ENCODE measurements at places on chromosomes 1 and 21.
A peak's percentile ranks its signal among the peaks of the same experiment; 100 is the strongest.

- DNase-seq, result no peak
These were observed 150.7 kb downstream of the CLIC6 start for GRCh38 chr21:34819357-34819999.

- DNase-seq, result no peak
These were observed 462.2 kb upstream of the PTBP2 start for GRCh38 chr1:96259399-96259798.

GRCh38 chr1:219155135-219155534, 18.5 kb upstream of the LYPLAL1 start:
- DNase-seq, result no peak

DNA sequence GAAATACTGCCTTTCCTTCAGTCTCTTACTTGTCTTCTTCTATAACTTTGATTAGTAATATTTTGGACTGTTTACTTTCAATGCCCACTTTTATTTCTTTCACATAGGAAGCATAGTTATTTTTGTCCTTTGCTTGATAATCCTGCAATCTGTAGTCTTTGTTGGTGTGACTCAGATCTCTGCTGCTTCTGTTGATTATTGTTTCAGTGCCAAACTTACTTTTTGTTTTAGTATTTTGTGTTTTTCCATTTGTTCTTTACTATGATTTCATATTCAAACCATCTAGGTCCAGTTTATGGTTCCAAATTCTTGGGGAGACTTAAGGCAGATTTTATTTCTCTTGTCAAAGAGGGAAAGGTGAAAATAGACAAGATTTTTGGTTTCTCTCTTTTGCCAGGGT, 399.9 kb downstream of the HLX start:
- DNase-seq, result no peak

DNA sequence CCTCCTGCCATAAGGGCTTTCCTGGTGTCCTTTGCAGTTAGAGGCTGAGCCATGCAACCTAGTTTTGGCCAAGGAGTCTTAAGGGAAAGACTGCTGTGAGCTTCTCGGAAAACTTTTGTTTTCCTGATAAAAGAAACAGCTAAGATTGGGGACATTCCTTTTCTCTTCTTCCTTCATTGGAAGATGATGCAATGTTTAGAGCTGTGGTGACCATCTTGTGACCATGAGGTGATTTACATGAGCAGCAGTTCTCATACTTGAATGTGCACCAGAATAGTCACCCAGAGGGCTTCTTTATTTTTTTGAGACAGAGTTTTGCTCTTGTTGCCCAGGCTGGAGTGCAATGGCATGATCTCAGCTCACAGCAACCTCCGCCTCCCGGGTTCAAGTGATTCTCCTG, 20.4 kb upstream of the SMAP2 start:
- DNase-seq, result no peak

GRCh38 chr1:119327450-119328155, 41.0 kb upstream of the HAO2 start:
- DNase-seq, result peak; percentile 73

Measured in glutamatergic neuron (in vitro differentiated cells).